ENCODE measurements at places on chromosomes 16 and 17.

DNA sequence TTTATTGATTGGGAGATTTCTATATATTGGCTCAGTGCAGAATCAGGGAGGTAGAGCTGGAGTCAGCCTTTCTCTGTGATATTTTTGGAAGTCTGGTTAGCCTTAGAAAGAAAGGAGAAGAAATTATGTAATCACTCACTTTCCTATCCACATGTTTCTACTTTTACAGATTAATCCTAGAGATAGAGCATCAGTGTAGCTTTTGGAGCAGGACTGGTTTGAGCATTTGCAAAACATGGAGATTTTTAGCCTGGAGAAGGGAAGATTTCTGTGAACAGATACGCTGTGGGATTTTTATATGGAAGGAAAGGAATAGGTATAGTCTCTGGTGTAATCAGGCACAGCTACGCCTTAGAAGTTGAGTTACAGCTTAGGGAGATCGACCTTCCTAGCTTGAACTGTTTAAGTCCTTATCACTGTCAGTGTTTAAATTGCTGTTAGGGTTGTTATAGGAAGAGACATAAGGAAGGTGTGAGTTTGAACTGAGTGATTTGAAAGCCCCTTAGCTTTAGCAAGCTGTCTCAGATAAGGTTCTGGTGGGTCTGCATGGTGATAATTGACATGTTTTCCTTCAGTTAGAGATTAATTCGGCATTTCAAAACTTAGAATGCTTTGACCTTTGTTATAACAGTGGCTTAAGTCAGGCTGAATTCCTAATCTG, 20.5 kb downstream of the METTL9 start:
- no peak for DNase-seq

- peak; percentile 72 for DNase-seq
Observed at GRCh38 chr17:49315551-49316257, 46.3 kb downstream of the ZNF652 start.

DNA sequence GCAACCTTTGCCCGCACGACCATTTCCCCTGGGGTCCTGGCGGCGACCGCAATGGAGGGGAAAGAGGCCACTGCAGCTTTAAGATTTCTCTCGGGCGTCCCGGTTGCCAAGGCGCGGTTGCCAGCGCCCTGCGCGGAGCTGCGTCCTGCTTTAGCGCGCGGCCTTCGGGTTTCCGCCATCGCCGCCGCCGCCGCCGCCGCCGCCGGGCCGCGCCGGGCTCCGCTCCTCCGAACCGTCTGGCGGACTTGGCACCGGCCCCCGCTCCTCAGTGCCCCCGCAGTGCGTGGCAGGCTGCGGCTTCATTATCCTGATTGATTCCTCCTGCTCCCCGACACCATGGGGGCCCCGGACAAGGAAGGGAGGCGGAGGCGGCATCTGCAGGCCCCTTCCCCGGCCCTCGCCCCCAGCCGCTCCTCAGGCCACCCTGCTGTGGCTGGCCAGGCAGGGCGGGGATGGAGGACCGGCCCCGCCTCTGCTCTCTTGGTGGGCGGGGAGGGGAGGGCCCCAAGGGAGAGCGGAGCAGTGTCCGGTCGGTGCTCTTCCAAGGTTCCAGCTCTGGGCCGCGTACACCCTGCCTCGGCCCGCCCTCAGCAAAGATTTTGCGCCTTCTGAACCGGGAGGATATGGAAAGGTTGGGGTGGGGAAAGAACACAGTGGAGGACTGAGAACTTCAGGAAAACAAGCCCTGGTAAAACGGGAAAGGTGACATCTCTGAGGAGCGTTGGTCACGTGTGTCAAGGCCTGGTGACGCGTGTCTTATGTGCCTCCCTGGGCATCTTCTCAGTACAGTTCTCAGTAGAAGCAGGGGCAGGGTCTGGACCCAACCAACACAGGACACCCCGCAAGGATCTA, 34.0 kb downstream of the NEUROD2 start:
- DNase-seq = peak; percentile 53

- no peak for DNase-seq
Observed at GRCh38 chr16:85473909-85474620, 139.1 kb upstream of the GSE1 start.

GRCh38 chr16:2501946-2502895, 11.5 kb upstream of the ATP6V0C start:
- DNase-seq = no peak

DNA sequence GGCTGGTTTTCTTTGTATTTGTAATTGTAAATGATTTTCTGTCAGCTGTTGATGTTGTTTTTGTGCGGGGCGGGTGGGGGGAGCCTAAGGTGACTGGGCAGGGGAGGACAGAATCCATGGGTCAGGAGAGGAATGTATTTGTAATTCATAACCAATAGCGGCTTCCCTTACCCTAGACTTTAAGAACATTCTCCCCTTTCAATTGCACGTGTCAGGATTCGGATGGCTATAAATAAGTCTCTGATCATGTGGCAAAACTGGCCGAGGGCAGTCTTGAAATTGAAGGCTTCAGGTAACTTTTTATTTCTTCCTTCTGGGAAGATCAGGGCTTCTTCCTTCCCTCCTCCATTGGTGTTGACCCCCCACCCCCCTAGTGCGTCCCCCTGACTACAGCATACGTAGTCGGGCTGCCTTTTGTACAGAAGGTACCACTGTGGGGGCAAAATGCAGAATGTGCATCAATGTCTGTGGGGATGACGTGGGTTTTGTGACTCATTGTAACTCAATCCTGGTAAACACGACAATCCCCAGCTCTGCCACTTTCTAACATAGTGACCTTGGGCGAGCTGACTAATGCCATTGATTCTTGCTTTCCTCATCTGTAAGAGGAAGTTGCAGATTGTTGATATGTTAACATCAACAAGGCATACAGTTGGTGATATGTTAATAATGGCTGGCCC, 16.2 kb downstream of the MARCHF10 start:
- no peak for DNase-seq

DNA sequence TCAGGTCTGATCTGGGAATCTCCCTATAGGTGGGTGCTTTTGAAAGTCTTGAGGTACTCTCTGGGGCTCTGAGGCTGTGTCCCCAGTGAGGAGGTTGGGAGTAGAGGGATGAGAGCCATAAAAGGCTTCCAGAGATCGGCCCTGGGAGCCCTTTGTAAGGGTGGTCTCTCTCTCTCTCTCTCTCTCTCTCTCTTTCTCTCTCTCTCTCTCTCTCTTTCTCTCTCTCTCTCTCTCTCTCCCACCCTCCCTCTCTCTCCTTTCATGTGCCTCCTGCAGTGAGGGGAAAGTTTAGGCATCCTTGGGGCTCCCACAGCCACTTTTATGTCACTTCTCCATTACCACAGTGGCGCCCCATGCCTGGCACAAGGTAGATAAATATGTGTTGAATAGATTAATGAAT, 271.3 kb upstream of the N4BP1 start:
- no peak for DNase-seq

GRCh38 chr17:54903375-54903774, 2.7 kb downstream of the TOM1L1 start:
- DNase-seq = no peak

DNA sequence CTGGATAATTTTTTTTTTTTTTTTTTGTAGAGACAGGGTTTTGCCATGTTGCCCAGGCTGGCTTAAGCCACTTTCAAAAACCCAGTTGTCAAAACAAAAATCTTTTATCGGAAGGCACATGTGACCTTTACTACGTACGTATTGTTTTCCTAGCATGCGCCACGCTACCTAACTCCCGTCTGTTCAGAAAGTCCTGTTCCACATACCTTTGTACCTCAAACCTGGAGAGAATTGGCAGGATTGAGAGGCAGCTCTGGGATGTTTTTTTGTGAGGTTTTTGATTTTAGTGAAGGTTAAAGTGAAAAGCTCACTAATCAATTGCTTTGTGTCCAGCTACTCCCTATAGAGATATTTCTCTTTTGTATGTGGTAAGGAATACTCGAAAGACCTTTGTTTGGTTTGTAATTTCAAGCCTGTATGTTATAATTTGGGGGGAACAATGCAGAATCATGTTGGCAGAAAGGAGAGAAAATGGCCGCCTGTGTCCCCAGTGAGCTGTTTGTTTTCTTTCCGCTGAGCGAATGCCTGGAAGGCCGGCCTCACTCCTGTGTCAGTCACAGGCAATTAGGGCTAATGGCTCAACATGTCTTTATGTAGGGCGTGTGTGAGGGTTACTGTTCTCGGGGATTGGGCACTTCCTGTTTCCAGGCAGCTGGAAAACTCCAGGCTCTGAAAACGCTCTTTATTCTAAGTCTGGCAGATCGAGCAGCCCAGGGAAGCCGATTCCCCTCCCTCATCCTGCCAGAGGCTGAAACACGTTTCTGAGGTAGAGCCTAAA, 60.8 kb upstream of the CLEC18A start:
- peak; percentile 83 for DNase-seq

DNA sequence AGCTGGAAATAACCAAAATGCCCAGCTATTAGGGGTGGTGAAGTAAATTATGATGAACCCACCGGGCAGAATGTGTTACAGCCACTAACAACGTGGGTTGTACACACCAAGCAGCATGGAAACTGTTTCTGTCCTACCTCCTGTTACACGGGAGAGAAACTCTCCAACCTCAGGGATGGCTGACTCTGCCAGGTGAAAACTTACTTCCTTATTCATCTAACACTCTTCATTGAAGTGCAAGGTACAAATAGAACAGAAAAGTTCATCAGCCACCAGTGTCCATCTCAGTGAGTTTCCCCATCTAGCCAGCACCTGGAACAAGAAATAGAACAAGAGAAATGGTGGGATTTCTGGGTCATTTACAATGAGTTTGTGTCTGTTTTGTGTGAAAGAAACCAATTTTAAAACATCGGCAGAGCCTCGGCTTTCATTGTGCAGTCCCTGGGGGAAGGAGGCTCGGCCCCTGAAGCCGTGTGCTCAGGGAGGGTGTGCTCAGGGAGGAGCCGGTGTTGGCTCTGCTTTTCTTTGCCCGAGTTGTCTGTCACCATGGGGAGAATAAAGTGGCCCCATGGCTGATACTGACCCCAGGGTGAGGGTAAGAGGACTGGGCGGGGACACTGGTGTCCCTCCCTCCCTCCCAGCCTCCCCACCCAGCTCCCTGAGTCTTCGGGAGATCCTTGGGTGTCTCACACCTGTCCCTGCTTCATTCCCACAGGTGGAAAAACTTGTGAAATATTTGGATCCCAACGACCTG, 39.8 kb downstream of the RAB11FIP4 start:
- no peak for DNase-seq

GRCh38 chr16:87919681-87919994, 16.7 kb downstream of the CA5A start:
- DNase-seq = no peak

DNA sequence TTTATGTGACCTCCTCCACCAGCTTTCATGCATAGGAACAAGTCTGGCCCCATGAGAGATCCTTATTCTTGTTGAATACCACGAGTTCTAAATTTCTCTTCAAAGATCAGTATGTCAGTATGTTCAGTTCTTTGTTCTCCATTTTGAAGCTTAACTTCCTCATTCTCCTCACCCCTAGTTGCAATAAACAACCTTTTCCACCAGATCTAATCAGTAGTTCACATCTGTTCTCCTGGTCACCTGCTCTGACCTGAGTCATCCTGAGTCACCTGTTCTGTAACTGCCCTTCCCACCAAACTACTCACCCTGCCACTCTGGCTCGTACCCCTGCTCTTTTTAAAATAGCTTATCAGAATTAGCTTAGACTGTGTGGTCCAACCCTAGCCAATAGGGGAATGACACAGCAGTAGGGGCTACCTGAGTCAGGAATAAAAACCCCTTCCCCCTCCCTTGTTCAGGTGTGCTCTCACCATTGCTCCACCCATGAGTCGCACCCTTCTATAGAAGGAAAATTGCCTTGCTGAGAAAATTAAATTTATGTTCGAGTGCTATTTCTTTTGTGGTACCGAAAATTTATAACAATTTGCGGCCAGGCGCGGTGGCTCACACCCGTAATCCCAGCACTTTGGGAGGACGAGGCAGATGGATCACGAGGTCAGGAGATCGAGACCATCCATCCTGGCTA, 94.6 kb downstream of the EMP2 start:
- no peak for DNase-seq

GRCh38 chr16:48318630-48319029, 66.6 kb downstream of the SIAH1 start:
- DNase-seq = no peak

All from occipital lobe (tissue), 3 donors.